NK-92 treated with Interleukin-12 subunit alpha and Interleukin-12 subunit beta, amount 100 ng/mL, for 24 hours (cell line): ENCODE measurements at places on chromosomes 5 and 9.

DNA sequence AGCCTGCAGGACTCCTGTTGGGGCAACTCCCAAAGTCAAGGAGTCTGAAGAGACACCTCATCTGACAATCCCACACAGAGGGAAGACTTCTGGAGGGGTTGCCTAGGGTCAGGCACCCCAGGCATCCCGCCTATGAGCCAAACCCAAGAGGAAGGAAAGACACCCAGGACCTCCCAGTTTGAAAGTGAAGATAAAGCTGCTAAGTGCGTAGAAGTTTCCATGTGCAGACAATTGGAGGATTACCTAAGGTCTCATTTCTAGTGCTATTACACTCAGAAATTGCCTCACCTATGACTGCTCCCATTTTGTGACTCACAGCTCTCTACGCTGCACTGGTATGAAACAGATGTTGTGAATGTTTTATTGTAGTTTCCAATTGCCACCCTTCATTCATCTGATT, 322.9 kb downstream of the SLIT3 start:
- DNase-seq = no peak

DNA sequence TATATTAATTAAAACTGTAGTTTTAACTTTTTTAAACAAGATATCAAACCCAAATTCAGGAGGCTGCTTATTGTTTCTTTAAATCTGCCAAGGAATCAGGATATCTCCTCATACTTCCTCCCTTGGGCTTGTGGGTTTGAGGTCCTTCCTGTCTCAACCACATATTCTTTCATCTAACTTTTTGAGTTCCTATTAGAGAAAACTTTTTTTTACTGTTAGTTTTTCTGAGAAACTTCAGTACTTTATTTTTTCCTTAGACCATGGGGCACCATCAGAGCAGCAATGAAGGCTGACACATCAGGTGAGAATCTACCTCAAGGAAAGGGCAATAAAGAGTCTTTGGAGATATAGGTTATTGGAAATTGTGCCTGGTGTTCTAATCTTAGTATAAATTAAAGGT, 56.7 kb downstream of the TSSK1B start:
- DNase-seq = no peak

DNA sequence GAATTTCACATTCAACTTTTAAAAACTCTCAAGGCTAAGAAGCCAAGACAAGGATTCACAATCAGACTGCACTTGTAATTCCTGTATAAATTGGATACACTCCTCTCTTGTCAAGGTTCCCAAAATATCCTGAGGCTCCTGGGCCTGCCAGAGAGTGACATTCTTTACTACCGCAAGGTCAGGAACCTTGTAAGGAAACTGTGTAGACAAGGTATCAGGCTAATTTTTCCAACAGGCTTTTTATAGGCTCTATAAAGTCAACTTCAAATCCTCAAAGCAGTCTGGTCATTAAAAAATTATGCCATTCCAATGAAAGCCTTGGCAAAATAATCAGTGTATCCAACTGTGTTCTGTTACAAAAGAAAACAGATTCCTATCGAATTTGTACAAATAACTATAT, 15.5 kb upstream of the PAIP1 start:
- no peak for DNase-seq

DNA sequence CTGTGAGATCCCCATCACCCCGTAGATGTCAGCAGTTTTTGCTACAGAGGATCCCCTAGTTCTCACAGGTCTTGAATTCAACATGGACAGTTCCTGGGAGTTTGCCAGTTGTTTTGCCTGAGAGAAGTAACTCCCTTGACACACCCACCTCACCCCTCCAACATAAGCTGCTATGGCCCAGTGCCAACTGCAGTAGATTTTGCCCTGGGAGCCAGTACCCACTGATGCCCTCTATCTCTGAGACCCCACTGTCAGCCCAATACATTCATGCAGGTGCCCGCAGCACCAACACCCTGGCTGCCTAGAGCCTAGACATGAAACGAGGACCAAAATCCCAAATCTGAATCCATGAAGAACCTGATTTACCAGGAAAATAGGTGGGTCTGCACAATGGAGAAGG, 583.9 kb upstream of the CTNND2 start:
- DNase-seq = no peak

DNA sequence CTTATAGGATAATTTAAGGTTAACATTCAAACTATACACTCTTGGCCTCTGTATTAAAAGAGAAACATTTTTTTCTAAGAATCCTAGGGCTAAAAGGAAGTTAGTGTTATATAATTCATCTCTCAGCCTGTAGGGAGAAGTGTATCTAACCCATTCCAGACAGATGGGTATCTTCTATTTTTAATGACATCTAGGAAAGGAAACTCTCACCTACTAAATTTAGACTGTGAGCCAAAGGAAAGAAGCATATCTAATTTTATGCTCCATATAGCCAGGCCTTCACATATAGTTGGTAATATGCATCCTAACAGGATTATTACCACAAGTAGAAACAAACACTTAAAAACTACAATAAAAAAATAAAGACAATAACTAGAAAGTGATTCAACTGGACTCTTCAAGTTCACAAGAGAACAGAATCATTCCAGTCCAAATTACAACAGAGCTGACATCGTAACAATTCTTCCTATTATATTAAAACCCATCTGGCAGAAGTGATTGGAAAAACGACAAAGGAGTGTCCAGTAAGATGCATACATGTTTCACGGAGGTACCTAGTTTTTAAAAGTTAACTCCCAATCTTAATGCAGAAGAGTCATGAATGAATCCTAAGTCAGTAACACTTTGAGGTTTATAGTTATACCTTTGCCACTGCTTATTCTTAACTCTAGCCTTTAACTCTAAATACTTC, 39.4 kb downstream of the SCAI start:
- DNase-seq = no peak

GRCh38 chr9:110479481-110479880, 100.1 kb downstream of the SVEP1 start:
- DNase-seq = no peak

- DNase-seq = no peak
Observed at GRCh38 chr5:73278693-73279092, 105.7 kb downstream of the TMEM174 start.

DNA sequence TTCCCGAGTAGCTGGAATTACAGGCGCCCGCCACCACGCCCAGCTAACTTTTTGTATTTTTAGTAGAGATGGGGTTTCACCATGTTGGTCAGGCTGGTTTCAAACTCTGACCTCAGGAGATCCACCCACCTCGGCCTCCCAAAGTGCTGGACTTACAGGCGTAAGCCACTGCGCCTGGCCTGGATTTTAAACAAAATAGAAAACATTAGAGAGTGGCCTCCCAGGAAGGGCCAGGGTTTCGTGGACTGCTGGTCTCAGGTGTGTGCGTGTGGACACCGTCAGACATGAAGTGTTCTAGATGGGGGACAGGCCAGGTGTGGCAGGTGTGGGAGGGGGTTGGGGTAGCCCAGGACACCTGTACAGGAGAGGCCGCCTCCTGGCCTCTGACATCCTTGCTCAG, 7.0 kb upstream of the GBGT1 start:
- no peak for DNase-seq

- DNase-seq = no peak
Observed at GRCh38 chr9:68560071-68560844, 19.6 kb upstream of the TMEM252 start.

- DNase-seq = no peak
Observed at GRCh38 chr5:79745255-79745654, 55.6 kb downstream of the CMYA5 start.

DNA sequence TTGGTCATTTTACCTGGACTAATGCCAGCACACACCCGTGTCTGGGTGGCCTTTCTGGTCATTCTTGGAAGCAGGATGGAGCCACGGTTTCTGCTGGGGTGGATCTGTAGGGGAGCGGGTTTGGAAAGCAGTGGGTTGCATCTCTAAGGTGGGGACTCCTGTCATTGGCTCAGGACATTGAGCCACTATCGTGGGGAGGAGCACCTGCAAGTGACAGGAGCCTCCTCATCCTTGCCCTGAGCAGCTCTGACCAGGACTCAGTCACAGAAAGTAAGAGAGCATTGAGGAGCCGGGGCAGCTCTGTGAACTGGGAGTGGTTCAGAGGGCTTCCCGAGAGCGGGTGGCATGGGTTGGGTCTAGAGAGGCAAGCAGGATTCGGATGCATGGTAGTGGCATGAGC, 3.7 kb downstream of the B4GALT7 start:
- no peak for DNase-seq

DNA sequence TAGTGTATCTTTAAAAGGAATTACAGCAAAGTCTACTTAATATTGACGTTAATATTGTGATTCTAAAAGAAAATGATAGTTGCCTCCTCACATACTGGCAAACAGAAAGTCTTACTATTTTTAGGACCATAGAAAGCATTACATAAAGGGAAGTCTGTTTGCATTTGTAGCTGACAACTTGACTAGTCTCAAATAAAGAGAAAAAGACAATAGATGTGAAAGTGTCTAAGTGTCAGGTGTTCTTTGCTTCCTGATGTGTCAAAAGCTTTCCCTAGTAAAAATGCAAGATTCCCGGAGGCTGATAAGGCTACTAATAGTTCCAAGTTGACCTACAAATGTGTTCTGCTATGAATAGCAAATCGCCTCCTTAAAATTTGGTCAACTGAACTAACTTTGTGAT, 259.7 kb downstream of the CDH10 start:
- DNase-seq = no peak

DNA sequence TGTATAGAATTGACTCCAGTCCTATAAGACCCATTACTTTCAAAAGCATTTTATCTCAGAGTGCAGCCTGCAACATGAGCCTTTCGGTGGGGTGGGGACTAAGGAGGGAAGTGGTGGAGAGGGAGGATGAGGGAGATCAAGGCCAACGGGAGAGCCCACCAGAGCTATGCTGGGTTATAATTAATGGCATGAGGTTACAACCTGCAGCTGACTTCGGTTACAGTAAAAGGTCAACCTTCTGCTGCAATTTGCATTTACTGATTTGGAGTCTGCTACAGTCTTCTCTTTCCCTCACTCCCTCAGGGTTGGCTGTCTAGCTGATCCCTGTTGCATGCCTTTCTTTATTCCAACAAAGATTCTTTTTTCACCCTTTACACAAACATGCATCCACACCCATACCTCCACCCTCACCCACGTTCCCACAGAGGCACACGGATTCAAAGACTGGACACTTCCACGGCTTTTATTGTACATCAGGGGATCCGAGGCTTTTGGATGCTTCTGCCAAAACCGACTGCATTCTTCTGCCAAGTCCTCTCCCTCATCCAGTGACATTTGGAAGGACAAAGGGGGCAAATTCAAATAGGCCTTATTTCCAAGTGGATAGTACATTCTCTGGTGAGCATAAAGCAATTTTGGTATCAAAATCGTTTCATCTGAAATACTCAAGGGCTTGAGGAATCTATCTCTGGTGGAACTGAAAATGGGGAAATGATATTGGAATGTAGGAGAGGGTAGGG, 381.2 kb downstream of the NFIB start:
- DNase-seq = no peak

DNA sequence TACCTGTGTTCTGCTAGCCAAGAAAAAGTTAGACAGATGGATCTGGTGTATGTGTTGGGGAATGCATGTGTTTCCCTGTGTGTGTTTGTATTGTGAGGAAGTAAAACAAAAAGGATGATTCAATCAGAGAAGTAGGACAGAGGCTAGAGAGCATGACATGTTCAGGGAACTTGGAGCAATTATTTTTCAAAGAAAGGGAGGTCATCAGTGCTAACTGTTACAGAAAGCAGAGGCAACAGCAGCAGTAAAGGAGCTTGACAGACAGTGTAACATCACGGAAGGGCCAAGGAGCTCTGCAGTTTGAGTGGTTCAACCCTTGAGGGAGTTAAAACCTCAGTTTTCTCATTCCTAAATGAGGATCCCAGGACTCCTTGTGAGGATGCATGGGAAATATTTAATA, 13.2 kb downstream of the SPINK1 start:
- DNase-seq = no peak

DNA sequence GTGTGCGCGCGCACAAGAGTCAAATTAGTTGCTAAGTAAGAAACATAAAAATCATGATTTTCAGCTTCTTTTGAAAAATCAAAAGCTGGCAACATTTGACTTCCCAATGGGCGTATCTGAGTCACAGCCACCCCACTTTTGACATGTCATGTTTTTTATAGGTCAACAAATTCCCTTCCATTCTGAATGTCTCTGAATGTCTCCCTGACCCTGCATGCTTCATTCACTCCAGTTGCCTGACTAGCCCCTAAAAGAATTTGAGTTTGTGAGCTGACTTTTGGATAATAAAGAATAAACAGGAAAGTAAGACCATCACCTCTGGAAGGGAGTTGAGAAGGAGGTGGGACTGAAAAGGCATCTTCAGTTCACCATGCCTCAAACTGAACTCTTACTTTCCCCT, 20.2 kb upstream of the GLIS3 start:
- DNase-seq = no peak

DNA sequence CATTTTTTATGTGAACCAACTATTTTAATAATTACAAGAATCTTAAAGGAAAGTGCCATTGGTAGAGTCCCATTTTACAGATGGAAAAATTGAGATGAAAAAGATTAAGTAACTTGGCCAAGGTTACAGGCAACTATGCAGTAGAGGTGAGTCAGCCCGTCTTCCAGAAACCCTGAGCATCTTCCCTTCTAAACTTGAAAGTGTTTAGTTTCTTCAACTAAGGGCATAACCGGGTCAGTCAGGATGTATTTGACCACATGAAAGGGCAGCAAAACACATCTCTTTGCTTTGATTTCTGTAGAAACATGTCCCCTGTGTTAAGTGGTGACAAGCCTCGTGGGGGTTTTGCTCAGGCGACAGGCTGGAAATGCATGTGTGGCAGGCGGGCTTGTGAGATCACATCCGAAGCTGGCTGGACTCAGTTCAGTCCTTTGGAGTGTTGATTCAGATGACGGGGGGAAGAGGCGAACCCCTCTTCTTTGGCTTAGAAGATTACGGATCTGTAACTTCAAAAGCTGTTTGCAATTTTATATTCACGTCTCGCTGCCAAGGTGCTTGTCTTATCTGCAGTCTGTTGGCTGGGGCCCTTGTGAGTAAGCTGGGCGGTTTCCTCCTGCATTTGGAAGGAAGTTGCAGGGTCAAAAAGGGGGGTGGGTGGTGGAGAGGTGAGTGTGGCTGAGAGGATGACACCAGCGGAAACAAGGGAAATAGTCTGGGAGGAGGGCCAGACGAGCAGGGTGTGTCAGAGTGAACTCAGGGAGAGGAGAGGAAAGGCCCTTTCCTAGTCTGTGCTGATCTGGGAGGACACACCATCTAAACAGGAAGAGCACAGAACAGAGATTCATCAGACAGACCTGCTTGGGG, 78.9 kb upstream of the RPS23 start:
- DNase-seq = no peak
